Activated CD8-positive, alpha-beta memory T cell treated with anti-CD3 and anti-CD28 coated beads, Interleukin-2, amount 10 ng/mL, durations not matched to agents 7 days and 5 days (primary cell): ENCODE measurements at places on chromosomes 3 and 15.

- DNase-seq: peak; percentile 52
Observed at GRCh38 chr3:13480340-13481318, 523 bp downstream of the HDAC11 start.

DNA sequence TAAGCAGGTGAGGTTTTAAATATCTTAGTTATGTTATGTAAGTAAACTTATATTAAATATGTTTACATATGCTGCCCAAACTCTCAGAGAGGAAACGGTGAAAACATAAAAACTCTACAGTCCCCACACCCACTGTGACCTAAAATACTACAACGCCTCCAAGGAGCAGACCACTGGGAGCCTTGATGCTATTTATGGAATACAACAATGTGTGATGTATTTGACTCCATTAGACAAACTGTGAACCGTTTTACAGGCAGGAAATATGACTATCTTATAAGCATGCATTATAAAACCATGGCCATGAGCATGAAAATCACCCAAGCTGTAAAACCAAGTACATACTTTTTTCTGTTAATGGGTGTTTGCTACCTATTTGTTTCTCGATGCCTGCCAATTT, 379.5 kb upstream of the TBL1XR1 start:
- no peak for DNase-seq

DNA sequence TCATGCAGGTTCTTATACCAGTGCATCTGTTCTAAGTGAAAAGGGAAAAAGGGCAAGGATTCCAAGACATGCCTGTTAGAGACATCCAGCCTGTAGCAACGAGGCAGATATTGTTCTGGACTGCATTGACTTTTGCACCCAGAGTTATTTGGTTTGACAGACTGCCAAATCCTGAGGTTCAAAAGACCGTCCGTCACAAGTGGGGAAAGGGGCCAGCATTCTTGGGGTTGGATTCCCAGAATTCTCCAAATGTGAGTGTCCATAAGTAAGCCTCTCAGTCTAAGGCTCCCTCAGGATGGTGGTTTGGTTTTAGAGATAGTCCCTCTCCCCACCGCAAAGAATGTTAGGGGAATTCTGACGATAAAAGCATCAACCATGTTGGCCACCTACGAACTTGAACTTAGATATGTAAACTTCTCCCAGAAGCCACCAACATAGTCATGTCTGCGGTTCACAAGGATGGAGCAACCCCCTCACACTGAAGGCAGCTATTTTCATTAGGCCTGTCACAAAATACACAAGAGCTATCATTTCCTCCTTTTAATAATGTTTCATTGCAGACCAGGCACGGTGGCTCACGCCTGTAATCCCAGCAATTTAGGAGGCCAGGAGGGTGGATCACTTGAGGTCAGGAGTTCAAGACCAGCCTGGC, 13.6 kb upstream of the LACTB start:
- no peak for DNase-seq

- DNase-seq: peak; percentile 65
Observed at GRCh38 chr3:9778143-9779074, 8.7 kb upstream of the CAMK1 start.

DNA sequence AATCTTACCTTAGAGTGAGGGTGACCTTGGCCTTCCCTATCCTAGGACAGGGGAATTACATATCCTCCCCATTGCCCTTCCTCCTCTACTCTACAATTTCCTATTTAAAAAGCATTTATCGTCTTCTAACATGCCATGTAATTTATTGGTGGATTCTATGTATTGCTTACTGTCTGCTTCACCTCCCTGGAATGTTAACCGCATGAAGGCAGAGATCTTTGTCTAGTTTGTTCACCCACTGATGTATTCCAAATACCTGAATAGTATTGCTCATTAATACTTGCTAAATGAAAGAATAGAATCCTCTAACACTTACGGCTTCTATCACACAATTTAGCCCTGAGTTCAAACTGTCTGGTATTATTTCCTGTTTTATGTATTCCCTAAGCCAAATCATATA, 68.6 kb downstream of the PPARG start:
- DNase-seq: no peak

DNA sequence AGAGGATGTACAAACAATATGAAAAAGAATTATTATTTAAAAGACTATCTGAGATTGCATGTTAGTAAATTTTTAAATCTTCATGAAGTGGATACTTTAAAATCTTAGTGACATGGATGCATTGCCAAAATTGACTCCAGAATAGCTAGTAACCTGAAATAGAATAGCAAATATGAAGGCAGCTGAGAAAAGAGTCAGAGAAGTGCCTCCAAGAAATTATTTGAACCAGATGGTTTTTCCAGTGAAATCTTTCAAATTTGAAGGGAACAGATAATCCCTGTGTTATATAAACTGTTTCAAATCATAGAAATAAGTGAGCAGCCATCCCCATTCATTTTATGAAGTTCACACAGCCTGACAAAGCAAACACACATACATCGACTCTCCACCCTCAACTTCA, 29.6 kb downstream of the FSIP1 start:
- no peak for DNase-seq

- DNase-seq: no peak
Observed at GRCh38 chr15:38228618-38229017, 24.0 kb upstream of the SPRED1 start.

- DNase-seq: no peak
Observed at GRCh38 chr3:178194539-178194938, 341.7 kb upstream of the KCNMB2 start.

GRCh38 chr3:46321461-46322104, 32.3 kb upstream of the CCR2 start:
- DNase-seq: no peak

DNA sequence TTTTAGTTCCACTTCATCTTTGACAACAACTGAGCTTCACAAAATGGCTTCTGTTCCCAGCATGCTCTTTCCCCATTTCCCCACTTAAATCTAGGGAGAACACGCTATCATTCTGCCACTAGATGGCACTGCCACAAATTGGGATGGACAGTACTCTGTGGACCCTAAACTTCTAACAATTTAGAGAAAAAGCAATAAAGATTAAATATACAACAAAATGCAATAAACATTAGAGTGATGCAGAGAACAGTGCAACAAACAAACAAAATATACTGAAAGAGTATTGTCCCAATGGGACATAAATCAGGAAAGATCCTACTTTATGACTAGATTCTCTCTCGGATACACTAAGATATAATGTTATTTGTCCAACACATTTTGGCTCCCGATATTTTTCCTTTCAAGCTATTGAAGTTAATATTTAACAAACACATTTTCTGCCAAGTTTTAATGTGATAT, 169.7 kb upstream of the TMCO5A start:
- no peak for DNase-seq

DNA sequence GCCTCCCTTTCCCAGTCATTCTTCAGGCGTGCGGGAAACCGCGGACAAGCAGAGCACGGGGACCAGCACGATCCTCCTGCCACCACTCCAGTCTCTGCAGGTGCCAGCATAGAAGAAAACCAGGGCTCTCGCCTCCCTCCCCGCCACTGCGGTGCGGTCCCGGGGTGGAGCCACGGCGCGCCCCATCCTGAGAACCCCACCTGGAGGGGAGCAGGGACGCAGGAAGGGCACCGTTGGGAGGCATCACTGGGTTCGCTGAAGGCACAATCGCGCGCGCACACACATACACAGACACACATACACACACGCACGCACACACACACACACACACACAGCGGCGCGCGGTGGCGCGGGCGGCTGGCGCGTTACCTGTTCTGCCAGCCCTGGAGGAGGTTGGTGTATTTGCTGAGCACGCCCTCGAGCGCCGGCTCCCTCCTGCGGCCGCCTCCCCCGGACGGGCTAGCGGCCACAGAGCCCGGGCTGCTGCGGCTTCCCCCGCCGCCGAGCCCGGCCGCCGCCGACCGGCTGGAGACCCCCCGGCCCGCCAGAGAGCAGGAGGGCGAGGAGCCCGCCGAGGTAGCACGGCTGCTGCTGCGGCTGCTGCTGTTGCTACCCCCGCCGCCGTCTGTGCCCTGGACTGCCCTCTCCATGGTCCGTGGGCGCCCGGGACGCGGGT, 394 bp downstream of the OSBPL10 start:
- peak; percentile 44 for DNase-seq

GRCh38 chr3:20097015-20097414, 56.8 kb downstream of the KAT2B start:
- no peak for DNase-seq

DNA sequence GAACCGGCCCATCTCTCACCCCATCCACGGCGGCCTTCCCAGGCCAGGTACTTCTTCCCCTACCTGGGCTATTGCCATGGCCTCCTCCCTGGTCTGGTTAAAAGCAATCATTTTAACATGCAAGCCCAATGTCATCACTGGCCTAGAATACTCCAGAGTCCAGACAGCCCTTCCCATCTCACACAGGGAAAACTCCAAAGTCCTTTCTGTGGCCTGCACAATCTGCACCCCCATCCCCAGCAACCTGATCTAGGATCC, 45.8 kb upstream of the SLCO2A1 start:
- peak; percentile 14 for DNase-seq

- no peak for DNase-seq
Observed at GRCh38 chr3:178900029-178900646, 171.5 kb downstream of the ZMAT3 start.

DNA sequence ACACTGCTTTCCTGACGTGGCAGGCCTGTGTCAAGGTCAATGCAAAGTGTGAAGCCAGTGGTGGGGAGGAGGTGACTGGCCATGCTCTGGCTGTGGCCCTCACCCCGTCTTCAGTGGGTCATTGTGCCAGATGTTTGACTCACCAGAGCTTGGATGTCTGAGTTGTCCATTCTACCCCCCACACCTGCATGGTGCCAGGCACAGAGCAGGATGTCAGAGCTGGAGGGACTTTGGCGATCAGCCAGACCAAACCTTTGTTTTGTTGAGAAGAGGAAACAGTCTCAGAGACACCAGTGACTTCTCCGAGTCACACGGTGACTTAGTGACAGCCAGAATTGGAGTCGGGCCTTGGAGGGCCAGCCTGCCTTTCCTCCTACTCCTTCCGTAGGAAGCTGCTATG, 49.5 kb downstream of the SMAD6 start:
- no peak for DNase-seq

- DNase-seq: no peak
Observed at GRCh38 chr3:181454451-181455027, 257.2 kb upstream of the SOX2 start.

DNA sequence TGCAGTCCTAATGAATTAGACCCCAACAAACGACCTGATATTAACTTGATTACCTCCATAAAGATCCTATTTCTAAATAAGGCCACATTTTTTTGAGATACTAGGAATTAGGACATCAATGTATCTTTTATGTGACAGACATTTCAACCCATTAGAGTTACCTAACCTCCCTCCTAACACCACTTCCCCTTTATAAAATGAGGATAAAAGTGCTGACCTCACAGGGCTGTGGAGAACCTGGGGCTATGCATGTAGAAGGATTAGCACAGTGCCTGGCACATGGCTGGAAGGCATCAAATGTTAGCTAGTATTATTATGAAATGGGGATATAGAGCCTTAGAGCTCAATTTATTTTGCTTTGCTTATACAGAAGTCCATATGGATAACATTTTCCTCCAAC, 53.5 kb upstream of the LRRN1 start:
- DNase-seq: no peak

GRCh38 chr3:127112796-127113570, 79.9 kb upstream of the PRR23E start:
- no peak for DNase-seq

DNA sequence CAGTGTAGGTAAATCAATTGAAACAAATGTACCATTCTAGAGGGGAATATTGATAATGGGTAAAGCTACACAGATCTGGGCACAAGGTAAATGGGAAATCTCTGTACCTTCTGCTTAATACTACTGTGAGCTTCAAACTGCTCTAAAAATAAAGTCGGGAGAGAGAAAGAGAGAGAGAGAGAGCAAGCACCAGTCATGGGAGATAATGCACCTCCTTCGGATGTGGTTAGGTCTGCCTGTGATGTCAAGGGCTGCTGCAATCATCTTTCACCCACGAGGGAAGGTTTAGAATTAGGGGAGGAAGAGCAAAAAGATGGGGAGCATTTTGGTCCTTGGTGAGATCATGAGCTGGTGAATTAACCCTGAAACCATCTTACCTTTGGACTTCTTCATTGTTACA, 219.1 kb downstream of the ZNF385D start:
- DNase-seq: no peak

GRCh38 chr3:99907959-99908544, 90.4 kb downstream of the CMSS1 start:
- DNase-seq: no peak

- no peak for DNase-seq
Observed at GRCh38 chr3:112334691-112335433, 1.9 kb downstream of the CD200 start.

GRCh38 chr3:20668411-20668810, 482.4 kb upstream of the SGO1 start:
- DNase-seq: no peak

DNA sequence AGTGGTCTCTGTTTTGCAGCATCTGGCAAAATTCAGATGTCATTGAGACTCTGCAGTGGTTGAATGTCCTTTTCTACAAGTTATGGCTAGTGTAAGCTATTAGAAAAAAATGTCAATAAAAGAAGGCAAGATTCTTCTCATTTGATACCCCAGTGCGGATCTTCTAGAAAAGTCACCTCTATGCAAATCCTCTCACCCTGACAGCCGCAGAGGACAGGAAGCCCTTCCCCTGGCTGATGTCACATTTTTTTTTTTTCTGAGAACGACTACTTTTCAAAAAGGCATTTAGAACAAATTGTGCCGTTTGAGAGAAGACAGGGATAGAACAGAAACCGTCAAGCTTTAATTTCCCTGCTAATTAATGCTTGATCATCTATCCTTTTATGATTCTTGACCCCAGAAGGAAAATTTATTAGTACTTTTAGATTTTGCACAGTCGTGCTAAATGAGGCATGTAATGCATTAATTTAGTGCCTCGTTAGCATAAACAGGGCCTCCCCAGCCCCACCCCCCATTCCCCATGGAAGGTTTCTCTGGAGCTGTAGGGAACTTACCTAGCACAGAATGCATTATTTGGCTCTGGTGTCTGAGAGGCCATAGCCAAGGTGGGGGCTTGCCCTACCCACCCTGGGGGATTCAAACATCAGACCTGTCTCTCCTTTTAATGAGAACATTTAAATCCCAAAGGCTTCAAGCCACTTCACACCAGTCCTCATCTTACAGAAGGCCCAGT, 183.8 kb downstream of the OPA1 start:
- peak; percentile 41 for DNase-seq
